ENCODE measurements at places on chromosomes 6 and 20.

DNA sequence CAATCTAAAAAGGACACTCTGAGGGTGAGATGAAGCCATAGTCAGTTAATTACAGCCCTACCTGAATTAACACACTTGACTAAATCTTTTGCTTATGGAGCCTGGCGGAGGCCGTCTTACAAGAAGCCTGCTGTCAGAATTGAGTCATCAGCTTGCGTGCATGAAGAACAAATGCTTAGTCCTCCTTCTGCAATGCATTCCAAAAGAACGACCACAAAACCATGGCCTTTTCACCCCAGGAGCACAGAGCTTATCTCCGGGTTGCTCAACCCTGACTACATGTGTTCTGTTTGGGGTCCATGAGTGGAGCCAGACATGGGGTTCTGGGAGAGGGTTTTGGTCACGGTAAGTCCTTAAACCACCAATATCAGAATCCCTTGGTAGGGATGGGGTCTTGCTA lies 318.1 kb downstream of the CLIC5 start:
- no peak for DNase-seq

- no peak for DNase-seq
Observed at GRCh38 chr6:1790684-1791083, 181.0 kb downstream of the FOXC1 start.

DNA sequence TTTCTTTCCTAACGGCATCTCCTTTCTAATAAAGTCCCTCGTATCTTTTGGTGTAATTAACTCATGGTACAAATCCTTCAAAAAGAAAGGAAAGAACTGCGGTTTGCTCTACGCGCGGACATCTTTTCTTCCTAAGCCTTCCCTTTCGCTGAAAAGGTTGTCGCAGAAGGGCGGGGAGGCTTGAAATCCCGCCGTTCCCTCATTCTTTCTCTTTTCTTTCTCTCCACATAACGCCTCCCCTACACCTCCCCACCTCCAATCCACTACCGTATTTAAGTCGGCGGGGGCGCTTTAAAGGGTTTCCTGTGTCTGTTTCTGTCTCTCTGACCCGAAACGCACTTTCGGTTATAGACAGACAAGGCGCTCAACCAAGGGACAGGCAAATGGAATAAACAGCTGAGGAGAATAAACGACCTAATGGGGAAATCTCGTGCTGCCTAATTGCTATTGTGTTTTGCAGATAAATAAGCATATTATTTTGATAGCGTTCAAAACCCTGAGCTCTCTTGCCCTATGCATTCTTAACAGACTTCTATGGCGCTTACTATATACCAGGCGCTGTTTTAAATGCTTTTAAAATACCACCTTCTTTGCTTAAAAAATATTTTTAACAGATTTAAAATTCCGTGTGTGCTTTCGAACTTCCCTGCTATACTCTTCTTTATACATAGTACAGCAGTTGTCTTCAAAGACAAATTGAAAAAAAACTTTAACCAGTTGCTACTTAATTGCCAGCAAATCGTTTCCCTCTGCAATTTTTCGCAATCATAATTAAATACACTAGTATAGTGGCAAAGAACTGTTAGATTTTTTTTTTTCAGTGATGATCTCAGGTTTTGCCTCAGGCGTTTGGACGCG lies 2.5 kb upstream of the HEY2 start:
- DNase-seq: peak; percentile 24

DNA sequence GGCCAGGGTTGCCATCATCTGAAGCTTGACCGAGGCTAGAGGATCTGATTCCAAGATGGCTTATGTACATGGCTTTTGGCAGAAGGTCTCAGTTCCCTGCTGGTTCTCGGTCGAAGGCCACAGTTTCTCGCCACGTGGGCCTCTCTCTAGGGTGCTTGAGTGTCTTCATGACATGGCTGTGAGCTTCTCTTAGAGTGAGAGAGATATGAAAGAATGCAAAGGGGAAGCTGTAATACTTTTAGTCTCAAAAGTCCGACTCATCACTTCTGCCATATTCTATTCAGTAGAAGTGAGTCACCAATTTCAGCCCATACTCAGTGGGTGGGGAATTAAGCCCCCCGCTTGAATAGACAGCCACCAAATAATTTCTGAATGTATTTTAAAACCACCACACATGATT lies 94.2 kb downstream of the UTRN start:
- DNase-seq: no peak

GRCh38 chr20:64244870-64245603 lies 10.5 kb upstream of the PCMTD2 start:
- DNase-seq: no peak

DNA sequence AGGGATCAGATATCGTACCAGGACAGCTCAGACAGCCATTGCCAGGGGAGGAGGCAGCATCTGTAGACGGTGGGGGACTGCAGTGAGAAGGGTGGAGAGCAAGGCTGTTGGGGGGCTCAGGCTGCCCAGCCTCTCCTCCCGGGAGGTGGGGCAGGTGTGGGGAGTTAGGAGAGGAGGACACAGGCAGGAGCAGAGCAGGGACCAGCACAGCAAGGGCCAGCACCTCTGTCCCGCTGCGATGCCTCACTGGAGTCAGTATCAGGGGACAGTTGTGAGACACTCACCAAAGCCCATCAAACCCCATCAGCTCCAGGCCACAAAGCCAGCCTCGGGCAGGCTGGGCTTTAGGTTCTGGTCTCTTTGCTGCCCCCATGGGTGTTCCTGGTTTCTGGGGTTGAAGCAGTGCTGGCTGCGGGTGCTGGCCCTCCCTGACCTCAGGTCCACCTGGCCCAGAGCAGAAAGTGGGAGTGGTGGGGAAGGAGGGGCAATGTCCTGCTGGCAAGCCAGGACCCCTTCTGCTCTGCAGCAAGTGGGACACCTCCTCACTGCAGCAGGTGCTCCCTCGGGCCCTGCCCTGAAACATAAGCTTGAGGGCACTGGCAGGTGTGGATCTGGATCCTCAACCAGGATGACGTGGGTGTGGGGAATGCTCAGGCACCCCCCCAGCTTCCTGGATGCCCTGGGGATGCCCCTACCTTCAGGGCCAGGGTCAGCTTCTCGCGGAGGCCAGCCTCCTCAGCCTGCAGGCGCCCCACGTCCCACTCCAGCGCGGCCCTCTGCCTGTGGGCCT lies 83.4 kb downstream of the GINS1 start:
- no peak for DNase-seq

- no peak for DNase-seq
Observed at GRCh38 chr6:43944908-43945767, 175.1 kb downstream of the VEGFA start.

GRCh38 chr6:156658186-156658965 lies 118.8 kb upstream of the ARID1B start:
- peak; percentile 69 for DNase-seq

- DNase-seq: no peak
Observed at GRCh38 chr6:11339380-11339779, 106.9 kb upstream of the NEDD9 start.

GRCh38 chr6:39051399-39052122 lies 3.0 kb downstream of the GLP1R start:
- no peak for DNase-seq

GRCh38 chr6:43276577-43277305 lies 21.3 kb upstream of the SLC22A7 start:
- no peak for DNase-seq

DNA sequence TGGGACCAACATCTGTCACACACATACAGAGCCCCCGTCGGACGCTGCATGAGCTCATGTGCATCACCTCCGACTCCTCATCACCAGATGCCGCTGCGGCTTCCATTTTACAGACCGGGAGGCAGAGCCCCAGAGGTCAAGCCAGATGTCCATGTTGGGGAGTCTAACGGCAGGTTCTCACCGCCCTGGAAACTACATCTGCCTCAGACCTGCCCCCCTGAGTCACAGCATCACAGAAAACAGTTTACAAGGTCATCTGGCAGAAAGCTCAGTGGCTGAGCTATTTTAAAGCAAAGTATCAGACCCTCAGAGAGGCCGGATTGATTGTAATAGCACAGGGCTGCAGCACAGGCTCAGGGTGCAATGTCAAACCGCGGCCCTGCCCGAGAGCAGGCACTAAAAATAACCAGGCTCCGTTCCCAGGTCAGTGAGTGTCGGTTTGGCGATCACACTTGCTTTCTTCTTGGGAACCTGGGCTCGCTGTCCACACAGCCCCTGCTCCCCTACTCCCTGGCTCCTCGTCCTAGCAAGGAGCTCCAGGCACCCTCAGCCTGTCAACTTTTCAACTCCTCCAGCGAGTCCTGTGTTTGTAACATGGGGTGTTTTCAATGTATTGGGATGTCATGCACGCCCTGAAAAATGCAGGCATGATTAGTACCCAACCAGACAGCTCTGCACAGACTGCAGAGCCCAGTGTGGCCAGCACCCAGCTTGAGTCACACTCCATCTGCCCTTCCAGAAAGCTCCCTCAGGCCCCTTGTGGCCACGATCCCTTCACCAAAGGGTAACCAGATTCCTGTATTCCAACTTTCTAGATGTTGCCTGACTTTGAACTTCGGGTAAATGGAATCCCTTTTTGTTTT lies 264.5 kb downstream of the CDH4 start:
- no peak for DNase-seq

DNA sequence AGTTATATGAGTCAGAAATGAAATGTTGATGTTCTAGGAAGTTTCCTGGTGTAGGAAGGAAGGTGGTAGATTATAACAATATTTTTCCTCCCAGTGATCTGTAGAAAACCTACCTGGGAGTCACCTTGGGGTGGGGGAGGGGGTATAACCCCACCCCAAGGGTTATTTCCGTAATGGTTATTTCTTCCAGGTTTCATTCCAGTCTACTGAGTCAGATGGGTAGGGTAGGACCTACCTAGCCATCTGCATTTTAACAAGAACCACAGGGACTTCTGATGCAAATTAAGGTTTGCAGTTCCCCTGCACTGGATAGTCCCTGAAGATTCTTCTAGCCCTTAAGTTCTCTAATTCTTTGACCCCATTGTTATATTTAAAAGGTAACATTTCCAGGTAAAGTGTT lies 88.9 kb downstream of the ARMC2 start:
- no peak for DNase-seq

DNA sequence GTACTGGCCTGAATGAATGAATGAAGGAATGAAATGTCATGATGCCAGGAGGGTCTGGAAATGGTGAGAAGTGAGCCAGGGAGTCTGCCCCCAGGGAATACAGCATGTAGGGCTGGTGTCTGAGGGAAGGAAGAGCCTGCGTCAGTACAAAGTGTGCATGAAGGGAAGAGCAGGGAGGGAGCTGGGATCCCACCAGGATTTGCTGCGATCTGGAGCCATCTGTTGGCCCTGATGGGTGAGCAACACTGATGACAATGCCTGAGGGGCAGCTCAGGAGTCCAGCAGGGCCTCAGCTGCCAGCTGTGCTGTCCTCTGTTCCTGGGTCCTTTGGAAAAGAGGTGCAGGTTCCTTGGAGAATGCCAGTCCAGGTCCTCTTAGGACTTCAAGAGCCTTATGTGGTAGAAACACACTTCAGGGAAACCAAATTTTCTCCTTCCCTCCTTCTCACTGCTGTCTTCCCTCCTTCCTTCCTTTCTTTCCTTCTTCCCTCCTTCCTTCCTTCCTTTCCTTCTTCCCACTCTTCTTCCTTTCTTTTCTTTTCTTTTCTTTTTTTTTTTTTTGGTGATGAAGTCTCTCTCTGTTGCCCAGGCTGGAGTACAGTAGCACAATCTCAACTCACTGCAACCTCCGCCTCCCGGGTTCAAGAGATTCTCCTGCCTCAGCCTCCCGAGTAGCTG lies 11.5 kb downstream of the BPI start:
- no peak for DNase-seq

- DNase-seq: no peak
Observed at GRCh38 chr20:531608-532007, 12.0 kb downstream of the CSNK2A1 start.

DNA sequence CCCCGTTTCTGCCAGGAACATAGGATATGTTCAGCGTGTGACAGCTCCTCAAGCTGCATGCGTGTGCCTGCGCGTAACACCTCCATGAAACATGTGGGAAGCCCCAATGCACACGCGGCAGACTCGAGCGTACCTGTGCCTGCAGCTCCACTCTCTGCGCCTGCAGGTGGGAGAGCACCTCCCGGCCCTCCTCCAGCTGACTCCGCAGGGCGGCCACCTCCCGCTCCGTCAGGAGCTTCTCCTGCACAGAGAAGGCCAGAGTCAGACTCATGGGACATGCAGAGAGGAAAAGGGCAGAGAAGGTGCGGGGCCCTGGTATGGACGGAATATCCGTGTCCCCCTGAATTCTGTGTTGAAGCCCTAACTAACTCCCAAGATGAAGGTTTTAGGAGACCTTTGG lies 22.4 kb downstream of the BFSP1 start:
- DNase-seq: no peak

- DNase-seq: no peak
Observed at GRCh38 chr6:110628330-110628729, 151.9 kb upstream of the SLC22A16 start.

GRCh38 chr6:144410059-144410458 lies 124.9 kb downstream of the UTRN start:
- no peak for DNase-seq

GRCh38 chr6:18753076-18753475 lies 365.9 kb downstream of the RNF144B start:
- no peak for DNase-seq

GRCh38 chr6:37029249-37029971 lies 24.0 kb downstream of the FGD2 start:
- DNase-seq: no peak

DNA sequence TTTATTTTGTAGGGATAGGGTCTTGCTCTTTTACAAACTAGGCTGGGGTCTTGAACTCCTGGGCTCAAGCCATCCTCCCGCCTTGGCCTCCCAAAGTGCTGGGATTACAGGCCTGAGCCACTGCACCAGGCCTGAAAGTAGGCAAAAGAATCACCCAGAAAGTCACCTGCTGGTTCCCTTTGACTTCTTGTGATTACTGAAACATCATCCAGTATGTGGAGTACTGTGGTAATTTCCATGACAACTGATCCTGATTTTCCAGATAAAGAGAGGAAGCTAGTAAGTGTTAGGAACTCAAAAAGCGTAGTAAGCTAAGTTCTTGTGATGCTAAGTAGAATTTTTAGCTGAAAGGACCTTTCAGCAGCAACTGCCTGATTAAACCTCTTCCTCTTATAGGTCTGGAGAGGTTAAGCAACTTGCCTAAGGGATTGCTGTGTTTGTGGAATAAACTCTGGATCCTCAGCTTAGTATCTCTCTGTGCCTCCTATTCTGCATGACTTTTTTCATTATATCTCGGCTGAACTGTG lies 16.8 kb downstream of the RALY start:
- DNase-seq: no peak

GRCh38 chr20:49393803-49394202 lies 88.7 kb downstream of the KCNB1 start:
- no peak for DNase-seq
